ENCODE measurements at places on chromosomes 7 and 10. TPM values are rescaled to one million over a fixed set of nuclear protein-coding genes. Genes with fewer than 3 reads are reported as not detected.

GRCh38 chr7:42017349-42017986 is 219.5 kb downstream of the GLI3 start:
- no peak overlapping the region for H3K27ac ChIP-seq
- peaks cover 5% of the 10 kb centered on the region for H3K27me3 ChIP-seq
- H3K4me3 ChIP-seq, result no peak overlapping the region

DNA sequence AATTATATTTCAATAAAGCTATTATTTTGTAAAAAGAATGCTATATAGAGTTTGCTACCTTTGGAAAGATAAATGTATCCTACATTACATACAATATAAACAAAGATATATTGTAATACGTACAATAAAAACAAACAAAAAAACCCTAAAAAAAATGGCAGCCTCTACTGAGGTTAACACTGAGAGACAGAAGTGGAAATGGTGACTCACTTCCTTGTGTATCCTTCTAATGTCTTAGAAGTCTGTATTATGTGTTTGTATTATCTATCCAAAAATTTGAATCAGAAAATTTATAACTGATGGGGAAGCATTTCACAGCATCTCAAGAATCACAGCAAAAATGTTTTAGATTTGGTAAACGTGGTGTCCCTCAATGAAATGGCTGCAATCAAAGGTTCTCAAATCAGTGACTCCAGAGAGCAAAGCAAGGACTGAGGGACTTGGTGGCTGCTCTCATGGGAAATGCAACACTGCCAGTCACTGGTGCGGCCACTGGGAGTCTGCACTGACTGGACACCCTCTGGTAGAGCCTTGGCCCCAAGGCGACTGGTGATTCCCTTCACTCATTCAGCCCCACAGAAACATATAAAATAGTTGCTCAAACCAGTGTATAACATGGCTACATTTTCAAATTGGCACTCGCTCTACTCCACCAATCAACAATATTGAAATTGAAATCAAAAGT is 53.8 kb downstream of the PANK1 start:
- H3K27ac ChIP-seq, result no peak overlapping the region
- peaks cover 11% of the 10 kb centered on the region for H3K36me3 ChIP-seq
- H3K4me1 ChIP-seq, result peaks cover 2% of the 10 kb centered on the region
- no peak overlapping the region for H3K4me3 ChIP-seq
- H3K27me3 ChIP-seq, result no peaks in the 10 kb centered on the region
- no peak for DNase-seq

DNA sequence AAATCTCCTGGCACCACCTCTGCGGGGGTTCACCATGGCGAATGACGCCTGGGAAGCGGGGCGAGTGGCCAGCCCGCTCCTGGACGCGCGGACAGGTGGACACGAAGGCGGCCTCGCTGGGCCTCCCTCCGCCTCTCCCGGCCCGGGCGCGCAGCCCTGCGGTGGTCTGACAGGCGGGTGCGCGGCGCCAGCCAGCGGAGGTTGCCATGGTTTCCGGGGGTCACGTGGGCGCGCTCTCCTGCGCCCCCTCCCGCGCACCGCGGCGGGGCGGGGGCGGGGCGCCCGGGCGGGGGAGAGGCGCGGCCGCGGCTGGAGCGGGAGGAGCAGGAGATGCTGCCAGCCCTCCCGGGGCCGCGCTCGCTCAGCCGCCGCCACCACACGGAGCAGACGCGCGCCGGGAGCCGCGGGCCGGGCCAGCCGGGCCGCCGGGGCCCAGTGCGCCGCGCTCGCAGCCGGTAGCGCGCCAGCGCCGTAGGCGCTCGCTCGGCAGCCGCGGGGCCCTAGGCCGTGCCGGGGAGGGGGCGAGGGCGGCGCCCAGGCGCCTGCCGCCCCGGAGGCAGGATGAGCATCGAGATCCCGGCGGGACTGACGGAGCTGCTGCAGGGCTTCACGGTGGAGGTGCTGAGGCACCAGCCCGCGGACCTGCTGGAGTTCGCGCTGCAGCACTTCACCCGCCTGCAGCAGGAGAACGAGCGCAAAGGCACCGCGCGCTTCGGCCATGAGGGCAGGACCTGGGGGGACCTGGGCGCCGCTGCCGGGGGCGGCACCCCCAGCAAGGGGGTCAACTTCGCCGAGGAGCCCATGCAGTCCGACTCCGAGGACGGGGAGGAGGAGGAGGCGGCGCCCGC is at the start of gene PRKAR2B:
Gene PRKAR2B, plus strand, starts transcription at position 359 of the 848 bp plus-strand sequence. Its CDS starts 203 bp downstream, at position 562.
- peaks cover 42% of the 10 kb centered on the region for H3K27me3 ChIP-seq
- H3K4me1 ChIP-seq, result peaks cover 13% of the 10 kb centered on the region
- no peaks in the 10 kb centered on the region for H3K36me3 ChIP-seq
- no peak within 1 kb of the TSS for H3K27ac ChIP-seq
- peak within 1 kb of the TSS; percentile 67 for H3K4me3 ChIP-seq
- peak; percentile 74 for DNase-seq

Gene TMEM176A
- not detected for total RNA-seq

Gene CYP3A7
- total RNA-seq, result not detected

Gene CFAP43
- total RNA-seq, result not detected

- H3K27ac ChIP-seq, result no peak overlapping the region
- peaks cover 12% of the 10 kb centered on the region for H3K27me3 ChIP-seq
- DNase-seq, result no peak
- no peak overlapping the region for H3K4me3 ChIP-seq
- H3K4me1 ChIP-seq, result no peaks in the 10 kb centered on the region
These were observed 30.8 kb upstream of the SCIN start for GRCh38 chr7:12539681-12540080.

DNA sequence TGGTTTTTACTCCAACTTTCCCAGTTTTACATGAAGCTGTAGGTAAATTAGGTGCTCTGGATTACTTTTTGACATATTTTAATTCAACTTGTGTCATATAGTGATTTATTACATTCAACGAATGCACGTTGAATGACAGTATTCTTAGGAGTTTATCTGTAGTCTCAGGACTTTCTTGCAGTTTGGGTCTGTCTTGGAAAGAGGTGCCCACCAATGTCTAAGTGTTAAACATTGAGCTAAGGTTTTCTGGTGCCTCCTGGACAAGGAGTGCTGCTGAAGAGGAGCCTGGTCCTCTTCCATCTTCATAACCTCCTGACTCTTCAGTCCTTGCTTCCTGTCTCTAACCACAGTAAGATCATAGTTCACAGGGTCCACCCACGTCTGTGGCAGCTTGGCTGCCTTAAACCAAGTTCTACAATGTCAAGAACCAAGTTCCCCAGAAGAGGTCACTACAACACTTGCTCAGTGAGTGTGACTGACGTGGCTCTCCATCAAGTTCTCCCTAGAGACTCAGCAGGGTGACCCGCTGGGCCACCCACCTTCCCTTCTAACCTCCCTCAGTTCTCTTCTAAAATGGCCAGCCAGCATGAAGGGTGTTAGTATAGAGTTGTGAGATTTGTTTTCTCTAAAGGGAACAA is 6.1 kb downstream of the NPY start:
- no peak overlapping the region for H3K27ac ChIP-seq
- peaks cover 46% of the 10 kb centered on the region for H3K27me3 ChIP-seq
- peaks cover 12% of the 10 kb centered on the region for H3K4me1 ChIP-seq
- H3K36me3 ChIP-seq, result no peaks in the 10 kb centered on the region
- H3K4me3 ChIP-seq, result no peak overlapping the region
- peak; percentile 66 for DNase-seq

Gene C10orf143
- 2.7 TPM for total RNA-seq

Gene ADAM22
- 5.8 TPM for total RNA-seq

GRCh38 chr10:11646450-11646849 is 35.0 kb upstream of the USP6NL start:
- H3K36me3 ChIP-seq, result no peaks in the 10 kb centered on the region
- DNase-seq, result no peak
- peaks cover 8% of the 10 kb centered on the region for H3K27me3 ChIP-seq
- no peak overlapping the region for H3K27ac ChIP-seq
- no peak overlapping the region for H3K4me3 ChIP-seq

DNA sequence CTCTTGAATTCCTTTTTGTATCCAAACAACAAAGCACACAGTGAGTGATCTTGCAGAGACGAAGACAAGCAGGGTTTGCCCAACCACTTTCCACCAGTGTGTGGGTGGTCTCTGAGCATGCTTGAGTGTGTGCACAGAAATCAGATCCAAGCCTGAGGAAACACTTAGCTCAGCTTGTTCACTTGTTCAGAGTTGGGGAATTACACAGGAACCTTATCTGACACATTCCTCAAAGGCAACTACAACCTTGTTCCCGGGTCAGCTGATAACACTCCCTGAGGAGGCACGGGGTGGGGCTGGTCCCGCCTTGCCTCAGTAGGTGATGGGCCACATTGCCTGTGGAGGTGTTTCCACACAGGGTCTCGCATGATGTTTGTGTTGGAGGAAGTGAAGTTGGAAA is 216.9 kb downstream of the DYNC1I1 start:
- DNase-seq, result no peak
- no peak overlapping the region for H3K27ac ChIP-seq
- no peaks in the 10 kb centered on the region for H3K36me3 ChIP-seq
- peaks cover 13% of the 10 kb centered on the region for H3K27me3 ChIP-seq
- no peaks in the 10 kb centered on the region for H3K4me1 ChIP-seq

DNA sequence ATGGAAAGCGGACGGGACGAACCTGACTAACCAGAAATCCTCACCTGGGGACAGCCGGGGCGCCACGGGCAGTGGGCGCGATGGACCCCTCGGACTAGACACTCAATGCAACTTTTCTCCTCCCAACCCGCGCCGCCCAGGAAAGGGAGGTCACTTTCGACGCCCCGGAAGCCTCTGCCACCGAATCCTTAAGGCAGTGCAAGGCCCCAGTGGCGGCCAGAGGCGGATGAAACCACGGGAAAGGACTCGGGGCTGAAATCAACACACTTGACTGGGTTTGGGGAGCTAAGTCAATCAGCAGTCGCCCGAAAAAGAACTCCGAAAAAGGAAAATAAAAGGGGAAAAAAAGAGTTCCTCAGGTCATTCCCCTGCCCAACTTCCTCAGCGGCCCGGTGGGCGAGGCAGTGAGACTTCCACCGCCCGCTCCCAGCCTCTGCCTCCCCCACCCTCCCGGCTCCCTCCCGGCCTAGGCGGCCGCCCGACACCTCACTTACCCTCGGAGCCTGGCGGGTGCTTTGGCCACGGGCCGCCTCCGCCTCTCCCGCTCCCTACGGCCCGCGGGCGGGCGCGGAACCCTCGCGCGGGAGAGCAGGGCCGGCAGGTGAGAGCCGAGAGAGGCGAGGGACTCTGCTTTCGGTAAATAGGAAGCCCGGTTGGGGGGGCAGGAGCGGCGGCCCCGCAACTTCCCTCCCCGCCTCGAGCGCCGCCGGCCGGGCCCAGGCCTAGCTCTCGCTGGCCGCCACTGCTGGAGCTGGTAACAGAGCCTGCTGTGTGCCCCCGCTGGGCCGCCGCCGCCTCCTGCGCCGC is 518 bp downstream of the WAPL start:
- peaks cover 30% of the 10 kb centered on the region for H3K36me3 ChIP-seq
- H3K4me3 ChIP-seq, result peak overlapping the region; percentile 85
- no peaks in the 10 kb centered on the region for H3K27me3 ChIP-seq
- H3K4me1 ChIP-seq, result peaks cover 62% of the 10 kb centered on the region
- peak; percentile 71 for DNase-seq
- H3K27ac ChIP-seq, result peak overlapping the region; percentile 86

DNA sequence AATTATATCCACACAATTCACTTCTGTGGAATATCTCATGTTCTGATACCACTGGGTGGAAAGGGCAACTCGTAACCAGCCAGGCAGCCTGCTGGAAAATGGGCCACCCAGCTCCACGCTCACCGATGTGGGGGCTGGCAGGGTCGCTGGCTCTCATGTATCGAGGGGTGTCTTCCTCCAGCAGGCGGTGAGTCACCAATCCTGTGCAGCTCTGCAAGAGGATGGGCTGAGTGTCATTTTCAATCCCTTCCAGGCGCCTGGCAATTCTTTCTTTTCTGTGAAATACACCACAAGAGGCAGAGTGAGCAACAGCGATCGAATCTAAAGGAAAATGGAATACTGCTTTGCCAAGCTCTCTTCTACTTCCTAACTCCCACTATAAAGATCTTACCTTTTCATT is 80.1 kb downstream of the SVIL start:
- no peak for DNase-seq
- H3K4me1 ChIP-seq, result peaks cover 9% of the 10 kb centered on the region
- no peak overlapping the region for H3K27ac ChIP-seq

Gene OPALIN
- not detected for total RNA-seq

Gene KCNK18
- total RNA-seq, result not detected

Gene PRSS1
- total RNA-seq, result not detected

DNA sequence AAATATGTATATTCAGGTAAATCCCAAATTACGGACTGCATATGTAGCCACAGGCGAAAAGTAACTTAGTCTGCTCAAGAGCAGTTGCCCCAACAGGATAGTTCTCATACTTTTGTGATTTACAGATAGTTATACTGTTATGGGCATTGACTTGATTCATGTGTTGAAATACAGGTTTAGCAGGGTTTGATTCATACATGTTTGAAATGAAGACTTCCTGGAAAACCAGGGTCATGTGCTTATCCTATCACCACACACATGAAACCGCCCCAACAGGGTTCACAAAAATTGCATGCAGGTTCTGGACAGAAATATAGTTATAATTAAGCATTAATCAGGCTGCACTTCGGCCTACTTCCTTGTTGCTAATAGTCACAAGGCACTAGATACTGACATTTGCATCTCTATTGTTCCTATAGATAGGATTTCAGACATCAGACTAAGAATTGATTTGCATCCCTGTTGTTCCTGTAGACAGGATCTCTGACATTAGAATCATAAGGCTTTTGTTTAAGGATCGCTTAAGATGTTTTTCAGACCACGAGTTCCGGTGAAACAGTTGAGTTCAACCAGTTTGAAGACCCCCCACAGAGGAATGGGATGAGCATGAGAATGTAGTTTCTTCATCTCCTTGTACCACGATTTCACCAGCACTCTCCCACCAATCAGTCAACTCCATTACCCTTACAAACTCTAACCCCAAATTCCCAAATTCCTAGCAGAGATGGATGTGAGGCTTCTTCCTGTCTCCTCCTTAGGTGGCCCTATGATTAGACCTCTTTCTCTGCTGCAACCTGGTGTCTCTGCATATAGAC is 2.0 kb upstream of the ZNF398 start:
- H3K27ac ChIP-seq, result peak overlapping the region; percentile 47
- H3K4me3 ChIP-seq, result peak overlapping the region; percentile 90
- DNase-seq, result no peak
- H3K36me3 ChIP-seq, result peaks cover 7% of the 10 kb centered on the region
- peaks cover 26% of the 10 kb centered on the region for H3K4me1 ChIP-seq

Gene GPR22
- total RNA-seq, result not detected

DNA sequence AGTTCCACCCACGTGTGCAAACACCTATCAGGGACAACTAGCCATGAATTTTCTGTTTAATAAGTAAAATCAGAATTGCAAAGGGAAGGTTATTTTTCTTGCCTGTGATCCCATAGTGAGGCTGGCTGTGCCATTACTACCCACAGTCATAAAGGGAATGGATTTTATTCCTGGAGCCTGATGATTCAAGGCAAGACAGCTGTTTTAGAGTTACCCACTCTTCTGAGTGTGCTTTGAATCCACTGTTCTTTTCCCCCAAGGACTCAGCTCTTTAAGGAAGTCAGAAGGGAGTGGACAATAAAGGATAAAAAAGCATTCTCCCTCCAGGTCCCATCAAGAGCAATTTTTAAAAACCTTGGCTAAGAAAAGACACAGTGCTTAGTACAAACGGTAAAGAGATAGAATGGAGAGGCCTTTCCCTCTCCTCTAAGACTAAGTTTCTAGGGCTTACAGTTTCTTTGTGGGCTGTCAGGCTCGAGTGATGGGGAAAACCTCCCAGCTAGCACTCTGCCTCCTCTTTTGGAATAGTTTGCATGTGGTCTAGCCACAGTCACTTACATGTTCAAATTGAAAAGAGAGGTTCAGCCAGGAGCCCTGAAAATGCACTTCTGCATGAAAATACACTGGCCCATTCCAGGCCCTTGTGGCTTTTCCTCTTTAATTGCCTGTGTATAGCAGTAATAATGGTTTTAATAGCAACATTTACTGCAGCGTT is 5.1 kb upstream of the LRRC4 start:
- H3K4me3 ChIP-seq, result no peak overlapping the region
- peaks cover 2% of the 10 kb centered on the region for H3K36me3 ChIP-seq
- peaks cover 14% of the 10 kb centered on the region for H3K27me3 ChIP-seq
- peaks cover 2% of the 10 kb centered on the region for H3K4me1 ChIP-seq
